ENCODE measurements at places on chromosomes 6 and 20.

DNA sequence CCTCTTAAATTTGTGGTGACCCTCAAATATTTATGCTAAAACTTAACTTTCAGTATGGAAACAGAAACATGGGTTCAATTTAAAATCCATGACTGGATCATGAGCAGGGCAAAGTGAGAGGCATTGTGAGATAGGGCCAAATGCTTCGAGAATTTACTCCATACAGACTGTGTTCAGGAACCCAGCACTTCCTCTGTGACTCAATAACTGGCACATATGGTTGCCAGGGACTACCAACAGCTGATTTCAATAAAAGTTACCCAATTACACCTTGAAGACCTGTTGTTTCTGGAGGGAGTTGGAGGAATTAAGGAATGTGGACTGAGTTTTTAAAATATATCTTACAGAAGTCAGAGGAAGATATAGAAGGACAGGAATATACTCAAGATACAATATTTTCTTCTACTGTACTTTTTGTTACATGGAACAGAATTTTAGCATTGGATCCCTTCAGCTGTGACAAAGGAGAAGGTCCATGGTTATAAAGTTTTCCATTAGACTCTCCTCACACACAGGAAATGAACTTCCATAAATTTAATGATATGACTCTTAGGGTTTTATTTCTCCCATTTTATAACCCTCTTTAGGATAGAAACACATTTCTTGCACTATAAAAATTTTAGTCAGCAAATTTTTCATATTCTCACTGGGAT, 258.5 kb downstream of the KHDC1L start:
- DNase-seq: no peak

GRCh38 chr20:31987744-31988143, 19.8 kb downstream of the XKR7 start:
- no peak for DNase-seq

- DNase-seq: no peak
Measured at GRCh38 chr6:14051355-14051754, 66.2 kb upstream of the CD83 start.

GRCh38 chr6:109507490-109508072, 24.6 kb upstream of the ZBTB24 start:
- no peak for DNase-seq

DNA sequence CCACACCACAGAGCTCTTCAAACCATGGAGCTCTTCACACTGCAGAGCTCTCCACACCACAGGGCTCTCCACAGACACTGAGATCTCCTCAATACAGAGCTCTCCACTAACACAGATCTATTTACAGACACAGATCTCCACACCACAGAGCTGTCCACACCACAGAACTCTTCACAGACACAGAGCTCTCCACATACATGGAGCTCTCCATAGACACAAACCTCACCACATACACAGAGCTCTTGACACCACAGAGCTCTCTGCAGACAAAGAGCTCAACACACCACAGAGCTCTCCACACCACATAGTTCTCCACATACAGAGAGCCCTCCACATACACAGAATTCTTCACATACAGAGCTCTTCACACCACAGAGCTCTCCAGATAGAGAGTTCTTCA, 53.0 kb downstream of the ERMARD start:
- DNase-seq: no peak

DNA sequence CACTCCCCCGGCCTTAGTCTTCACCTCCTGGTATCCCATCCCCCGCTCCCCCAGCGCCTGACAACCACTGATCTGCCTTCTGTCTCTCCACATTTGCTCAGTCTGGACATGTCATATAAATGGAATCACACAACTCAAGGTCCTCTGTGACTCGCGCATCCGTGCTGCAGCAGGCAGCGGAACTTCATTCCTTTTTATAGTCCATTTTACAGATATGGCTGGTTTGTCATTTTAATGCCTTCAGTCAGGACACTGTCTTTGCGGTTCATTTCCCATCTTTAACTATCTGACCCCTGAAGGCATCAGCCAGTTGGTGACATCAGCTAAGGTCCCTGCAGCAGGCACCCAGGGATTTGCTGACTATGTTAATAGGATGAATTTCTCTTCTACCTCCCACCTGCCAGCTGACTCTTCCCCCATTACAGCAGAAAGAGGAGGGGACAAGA, 125.7 kb downstream of the ZMYND8 start:
- DNase-seq: no peak

DNA sequence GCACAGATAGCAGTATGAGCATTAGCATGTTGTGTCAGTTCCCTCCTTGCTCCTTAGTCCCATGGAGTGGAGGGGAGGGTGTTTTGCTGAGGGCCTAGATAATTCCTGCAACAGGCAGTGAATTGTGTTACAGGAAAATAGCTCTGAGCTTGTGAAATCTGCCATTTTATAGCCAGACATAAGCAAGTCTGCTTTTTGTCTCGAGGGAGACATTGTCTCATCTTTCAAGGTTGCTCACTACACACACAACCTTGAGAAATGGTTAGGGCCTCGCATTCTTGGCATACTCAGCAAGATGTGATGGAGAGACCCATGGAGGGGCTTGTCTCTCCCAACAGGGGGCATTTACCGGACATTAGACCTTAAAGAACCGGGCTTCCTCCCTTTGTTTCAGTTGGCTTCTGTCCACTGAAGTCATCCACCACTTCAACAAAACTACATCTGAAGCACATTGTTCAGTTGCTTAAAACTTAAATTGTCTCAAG, 108.0 kb upstream of the FOXO3 start:
- DNase-seq: no peak

DNA sequence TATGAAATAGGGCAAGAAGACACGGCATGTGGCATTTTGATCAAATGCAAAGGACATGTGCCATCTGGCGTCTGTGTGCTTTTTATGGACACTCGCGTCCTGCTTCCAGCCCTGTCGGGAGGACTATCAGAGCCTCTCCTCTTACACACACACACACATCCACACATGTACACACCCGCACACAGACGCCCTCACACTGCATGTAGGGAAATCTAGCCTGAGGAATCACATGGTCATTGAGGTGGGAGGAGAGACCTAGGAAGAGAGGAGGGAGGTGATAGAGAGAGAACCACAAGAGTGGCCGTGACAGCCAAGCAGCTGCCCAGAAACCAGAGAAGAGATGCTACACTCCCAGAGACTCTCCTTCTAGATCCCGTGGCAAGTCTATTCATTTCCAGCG, 105.9 kb upstream of the CDYL start:
- no peak for DNase-seq

DNA sequence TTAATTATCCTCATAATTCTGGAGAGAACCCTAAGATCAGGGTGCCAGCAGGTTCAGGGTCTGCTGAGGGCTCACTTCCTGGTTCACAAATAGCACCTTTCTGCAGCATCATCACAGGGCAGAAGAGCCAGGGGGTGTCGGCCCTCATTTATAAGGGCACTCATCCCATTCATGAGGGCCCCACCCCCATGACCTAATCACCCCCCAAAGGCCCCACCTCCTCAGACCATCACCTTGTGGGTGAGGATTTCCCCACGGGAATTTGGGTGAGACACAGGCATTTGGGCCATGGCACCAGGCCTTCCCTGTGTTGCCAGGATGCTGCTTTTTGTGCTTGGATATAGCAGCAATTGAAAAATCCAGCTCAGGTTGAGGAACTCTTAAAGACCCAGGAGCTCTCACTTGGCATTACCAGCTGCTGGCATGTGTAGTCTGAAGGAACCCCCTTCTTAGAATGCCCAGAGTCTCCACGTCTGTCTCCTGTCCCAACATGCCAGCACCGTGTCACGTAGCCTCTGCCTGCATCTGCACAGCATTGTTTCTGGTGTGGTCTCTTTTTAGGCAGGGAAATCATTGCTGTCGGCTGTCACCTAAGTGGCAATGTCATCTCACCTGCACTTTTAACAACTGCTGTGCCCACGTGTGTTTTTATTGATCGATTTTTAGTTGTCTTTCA, 71.5 kb downstream of the RPP40 start:
- DNase-seq: no peak

DNA sequence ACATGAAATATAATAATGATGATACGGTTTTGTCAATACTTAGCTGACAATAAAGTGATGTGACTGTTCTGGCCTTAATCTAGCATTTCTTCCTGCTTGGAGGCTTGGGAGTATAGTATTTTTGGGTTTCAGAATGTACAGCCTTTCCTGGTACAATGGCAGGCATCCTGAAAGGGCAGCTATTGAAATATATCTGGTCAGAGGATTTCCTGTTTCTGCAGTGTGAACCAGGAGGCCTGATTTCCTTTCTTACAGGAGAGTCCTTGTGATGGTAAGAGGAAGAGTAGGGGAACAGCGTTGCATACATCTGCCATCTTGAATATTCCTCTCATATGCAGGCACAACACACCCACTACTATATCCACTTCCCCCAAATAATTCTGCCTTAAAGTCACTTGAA, 93.7 kb downstream of the MYO6 start:
- no peak for DNase-seq

- DNase-seq: no peak
Measured at GRCh38 chr6:152720974-152721373, 23.3 kb downstream of the MYCT1 start.

GRCh38 chr6:156160795-156161165, 616.4 kb upstream of the ARID1B start:
- DNase-seq: no peak

GRCh38 chr20:45392733-45393132, 14.6 kb upstream of the TP53TG5 start:
- no peak for DNase-seq

- DNase-seq: no peak
Measured at GRCh38 chr20:11302436-11302835, 615.3 kb upstream of the BTBD3 start.

DNA sequence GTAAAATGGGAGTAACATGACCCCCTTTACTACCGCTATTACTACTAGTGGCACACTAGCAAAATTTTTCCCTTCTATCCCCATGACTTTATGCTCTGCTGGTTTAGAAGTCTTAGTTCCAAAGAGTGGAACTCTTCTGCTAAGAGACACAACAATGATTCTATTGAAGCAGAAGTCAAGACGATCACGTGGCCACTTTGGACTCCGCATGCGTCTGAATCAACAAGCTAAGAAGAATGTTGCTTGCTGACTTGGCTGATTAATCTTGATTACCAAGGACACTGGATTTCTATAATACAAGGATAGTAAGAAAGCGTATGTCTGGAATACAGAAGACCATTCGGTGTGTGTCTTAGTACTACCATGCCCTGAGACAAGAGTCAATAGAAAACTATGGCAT, 244.7 kb upstream of the BTBD3 start:
- DNase-seq: no peak

GRCh38 chr6:131685266-131685780, 15.9 kb downstream of the OR2A4 start:
- no peak for DNase-seq

DNA sequence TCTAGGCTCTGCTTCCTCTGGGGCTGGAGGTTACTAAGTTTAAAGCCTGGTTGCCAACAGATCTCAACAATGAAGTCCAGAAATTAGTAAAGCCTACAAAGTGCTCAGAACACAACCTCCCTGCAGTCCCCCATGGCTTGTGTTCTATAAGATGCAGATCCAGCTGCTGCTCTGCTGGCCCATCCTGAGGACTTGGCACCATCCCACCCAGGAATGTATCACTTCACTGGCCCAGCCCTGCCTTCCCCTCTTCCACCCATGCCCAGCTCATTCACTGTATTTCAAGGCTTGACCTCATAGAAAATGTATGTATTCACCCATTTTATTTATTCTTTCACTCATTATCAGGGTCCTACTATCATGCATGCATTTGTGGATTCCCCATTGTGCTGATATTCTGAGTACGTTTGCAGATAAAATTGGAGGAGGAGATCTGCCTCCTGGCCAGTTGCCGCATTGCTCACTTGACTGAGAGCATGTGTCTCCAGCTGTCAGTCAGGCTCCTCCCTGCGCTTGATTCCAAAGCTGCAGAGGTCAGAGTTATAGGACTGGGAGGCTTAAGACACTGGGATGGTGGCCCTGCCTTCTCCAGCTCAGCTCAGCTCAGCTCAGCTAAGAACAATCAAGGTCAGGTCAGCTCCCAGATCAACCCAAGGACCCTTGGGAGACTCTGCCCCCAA, 104.8 kb downstream of the MAFB start:
- DNase-seq: no peak

- no peak for DNase-seq
Measured at GRCh38 chr20:51341581-51341980, 200.9 kb downstream of the NFATC2 start.

- no peak for DNase-seq
Measured at GRCh38 chr6:83696674-83697073, 12.2 kb downstream of the SNAP91 start.

- DNase-seq: no peak
Measured at GRCh38 chr20:8043687-8044282, 24.2 kb upstream of the TMX4 start.

DNA sequence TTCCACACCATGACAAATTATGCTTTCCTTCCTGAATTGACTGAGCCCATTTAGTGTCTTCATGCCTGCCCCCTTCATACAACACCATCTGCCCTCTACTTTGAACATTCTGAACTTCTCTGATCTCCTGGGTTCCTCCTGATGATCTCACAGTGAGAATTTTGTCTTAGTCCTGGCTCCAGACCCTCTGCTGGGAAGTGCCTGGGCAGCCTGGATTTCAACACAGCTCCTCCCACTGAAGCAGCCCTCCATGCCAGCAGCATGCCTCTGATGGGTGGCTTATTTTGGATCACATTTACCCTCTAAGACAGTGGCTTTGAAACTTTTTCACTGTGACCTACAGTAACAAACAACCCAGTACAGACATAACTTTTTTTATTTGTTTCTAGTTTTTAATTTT, 41.5 kb downstream of the DSE start:
- DNase-seq: no peak

GRCh38 chr6:45486736-45487135, 109.0 kb upstream of the SUPT3H start:
- no peak for DNase-seq

GRCh38 chr6:144561455-144562043, 276.4 kb downstream of the UTRN start:
- no peak for DNase-seq

DNA sequence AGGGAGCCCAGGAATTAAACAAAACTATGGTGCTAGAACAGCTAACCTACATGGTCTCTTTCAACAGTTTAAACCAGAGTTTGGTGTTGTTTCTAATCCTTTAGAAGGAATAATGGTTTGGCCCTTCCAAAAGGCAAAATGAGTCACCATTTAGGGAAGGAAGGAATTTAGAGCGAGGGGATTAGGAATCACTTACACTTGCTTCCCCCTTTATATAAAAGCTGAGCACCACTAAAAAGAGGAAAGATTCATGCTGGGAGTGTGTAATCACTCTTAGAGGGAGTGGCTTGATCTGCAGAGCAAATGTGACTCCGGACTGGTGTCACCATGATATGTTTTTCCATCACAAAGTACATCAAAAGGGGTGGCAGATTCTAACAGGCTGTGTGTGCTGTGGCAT, 63.6 kb downstream of the F13A1 start:
- no peak for DNase-seq

Measured in stimulated activated CD8-positive, alpha-beta memory T cell treated with anti-CD3 and anti-CD28 coated beads, Interleukin-7, amount 100 ng/mL, for 1 hour (primary cell).